ENCODE measurements at places on chromosomes 6 and 20.

DNA sequence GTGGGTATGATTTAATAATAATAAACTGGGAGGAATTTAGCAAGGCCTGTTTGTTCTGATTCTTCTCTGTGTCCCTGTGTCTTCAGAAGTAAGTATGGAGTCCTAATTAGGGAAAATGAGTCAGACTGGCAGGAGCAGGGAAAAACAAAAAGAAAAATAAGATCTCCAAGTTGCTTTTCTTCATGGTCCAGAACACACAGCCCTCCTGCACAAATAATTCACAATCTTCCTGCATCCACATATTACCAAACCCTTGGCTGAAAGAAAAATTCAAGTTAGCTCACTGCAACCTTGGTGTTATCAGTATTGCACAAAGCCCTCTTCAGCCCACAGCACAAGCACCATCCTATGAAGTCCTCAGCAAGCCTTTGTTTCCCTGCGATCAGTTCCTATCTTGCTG, 142.0 kb upstream of the LAMA2 start:
- no peak for DNase-seq

GRCh38 chr6:29336269-29336668, 32.4 kb downstream of the OR5V1 start:
- no peak for DNase-seq

- DNase-seq: no peak
Measured at GRCh38 chr6:38716825-38717224, 1.7 kb downstream of the DNAH8 start.

GRCh38 chr6:109183109-109183650, 87.9 kb downstream of the CEP57L1 start:
- DNase-seq: no peak

DNA sequence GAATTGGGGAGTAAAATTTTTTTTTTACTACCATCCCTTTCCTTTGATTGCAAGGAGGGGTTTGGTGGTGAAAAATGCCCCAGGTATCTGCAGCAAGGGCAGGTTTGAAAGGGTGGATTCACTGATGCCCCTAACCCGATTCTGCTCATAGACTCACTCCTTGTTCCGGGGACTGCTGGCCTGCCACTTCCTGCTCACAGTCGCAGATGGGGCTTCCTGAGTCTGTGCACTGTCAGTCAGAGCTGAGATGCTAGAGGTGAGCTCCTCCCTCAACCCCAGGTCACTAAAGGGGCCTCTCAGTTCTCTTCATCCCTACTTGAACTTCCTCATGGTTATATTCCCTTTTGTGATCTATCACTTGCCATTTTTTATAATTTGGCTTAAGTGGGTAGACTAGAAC, 357.9 kb downstream of the FARS2 start:
- DNase-seq: peak; percentile 8

GRCh38 chr6:156687789-156688619, 89.2 kb upstream of the ARID1B start:
- no peak for DNase-seq

DNA sequence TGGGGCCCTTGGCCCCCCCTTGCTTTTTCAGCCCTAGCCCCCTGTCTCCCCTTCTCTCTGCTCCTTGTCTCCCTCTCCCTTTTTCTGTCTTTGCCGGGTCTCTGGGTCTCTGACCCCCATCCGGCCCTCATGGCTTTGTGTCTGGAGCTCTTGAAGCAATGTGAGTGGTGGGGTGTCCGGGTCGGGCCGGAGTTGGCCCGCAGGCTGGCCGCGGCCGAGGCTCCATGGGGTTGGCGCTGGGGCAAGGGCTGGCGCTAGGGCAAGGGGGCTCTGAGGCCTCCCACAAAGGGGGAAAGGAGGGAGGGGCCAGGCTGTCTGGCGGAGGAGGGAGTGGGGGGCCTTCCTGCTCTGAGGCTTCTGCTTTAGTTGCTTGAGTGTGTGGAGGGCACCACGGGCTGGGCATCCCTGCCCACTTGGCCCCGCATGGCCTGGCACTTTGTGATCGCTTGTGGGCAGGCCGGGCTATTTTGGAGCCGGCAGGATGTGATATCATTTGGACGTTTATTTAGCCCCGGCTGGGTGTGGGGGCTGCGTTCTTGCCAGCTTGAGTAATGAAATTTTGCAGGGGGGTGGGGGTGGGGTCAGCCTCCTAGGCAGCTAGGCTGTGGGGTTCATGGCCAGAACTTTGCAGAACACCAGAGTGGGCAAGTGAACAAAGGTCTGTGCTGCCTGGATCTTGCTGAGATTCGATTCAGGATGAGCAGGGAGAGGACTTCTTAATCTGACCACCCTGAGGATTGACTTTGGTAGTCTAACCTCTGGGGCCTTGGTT, 78.7 kb upstream of the MYL9 start:
- no peak for DNase-seq

DNA sequence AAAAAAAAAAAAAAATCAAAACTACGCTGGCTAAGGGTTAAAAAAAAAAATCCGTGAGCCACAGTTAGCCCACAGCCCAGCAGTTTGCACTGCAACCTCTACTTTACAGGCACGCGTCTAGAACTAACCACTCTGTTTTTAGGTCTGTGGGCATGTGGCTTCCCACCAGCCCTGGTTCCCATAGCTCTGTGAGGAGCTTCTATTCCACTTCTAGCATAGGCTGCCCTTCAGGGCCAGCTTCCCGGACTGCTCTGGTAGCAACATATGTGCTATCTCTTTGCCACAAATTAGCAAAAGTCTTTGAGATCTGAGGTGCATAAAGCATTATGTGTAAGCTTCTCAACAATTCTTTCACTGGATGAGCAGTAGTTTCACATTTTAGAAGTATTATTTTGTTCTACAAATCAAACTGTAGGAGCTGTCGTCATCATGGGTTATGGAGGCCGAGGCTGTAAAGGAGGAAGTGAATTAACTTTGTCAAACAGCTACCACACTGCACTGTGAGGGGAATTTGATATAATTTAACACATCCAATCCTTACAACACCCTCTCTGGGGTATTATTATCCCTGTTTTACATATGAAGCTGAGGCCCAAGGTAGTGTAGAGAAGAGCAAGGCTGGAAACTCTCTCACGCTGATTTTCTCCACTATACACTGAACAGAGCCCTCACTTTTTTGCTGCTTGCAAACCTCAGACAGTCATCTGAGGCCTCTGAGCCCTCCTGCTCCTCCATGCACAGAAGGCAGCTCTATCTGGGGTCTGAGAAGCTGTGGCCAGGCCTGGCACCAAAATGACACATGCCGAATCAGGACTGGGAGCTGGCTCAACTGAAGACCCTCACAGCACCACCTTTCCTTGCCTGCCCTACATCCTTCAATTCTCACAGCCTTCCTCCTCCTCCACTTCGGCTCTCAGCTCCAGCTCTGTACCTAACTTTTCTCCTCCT, 35.4 kb downstream of the MAN1A1 start:
- peak; percentile 21 for DNase-seq

DNA sequence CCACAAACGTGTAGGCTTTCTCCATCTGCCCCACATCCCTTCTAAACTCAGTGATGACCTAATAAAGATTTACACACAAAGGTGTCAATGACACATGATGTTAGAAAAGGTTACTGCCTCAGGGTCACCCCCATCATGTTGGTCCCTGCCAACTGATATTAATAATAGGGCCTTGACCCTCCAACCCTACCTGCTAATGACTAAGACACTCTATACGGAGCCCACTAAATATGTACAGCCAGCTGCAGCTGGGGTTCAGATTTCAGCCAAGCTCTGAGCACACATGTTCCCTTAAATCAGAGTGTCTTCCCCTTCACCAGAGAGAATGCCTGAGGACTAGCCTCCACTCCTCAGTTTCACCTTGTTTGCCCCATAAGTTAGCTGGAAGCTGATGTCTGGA, 67.4 kb upstream of the SNRPB2 start:
- DNase-seq: no peak
